ENCODE measurements at places on chromosomes 3 and 15.

GRCh38 chr3:71064956-71065763 lies 518.4 kb downstream of the FOXP1 start:
- DNase-seq: peak; percentile 32

DNA sequence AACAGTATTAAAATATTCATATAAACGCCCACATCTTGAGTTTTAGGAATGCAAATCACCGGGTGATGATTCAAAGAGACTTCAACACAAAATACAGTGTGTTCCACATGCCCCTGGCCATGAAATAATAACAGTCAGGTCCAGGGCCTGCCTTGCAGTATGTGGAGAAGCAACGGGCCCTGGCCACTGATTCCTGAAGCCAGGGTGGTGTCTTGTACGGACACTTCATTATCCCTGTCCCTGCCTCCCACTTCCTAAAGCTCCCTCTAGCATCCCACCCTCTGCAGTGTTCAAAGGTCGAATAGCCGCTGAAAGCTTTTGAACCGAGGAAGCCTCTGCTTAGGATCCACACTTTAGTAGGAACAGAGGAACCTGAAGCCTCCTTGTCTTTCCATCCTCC lies 50.4 kb upstream of the PCSK6 start:
- no peak for DNase-seq

DNA sequence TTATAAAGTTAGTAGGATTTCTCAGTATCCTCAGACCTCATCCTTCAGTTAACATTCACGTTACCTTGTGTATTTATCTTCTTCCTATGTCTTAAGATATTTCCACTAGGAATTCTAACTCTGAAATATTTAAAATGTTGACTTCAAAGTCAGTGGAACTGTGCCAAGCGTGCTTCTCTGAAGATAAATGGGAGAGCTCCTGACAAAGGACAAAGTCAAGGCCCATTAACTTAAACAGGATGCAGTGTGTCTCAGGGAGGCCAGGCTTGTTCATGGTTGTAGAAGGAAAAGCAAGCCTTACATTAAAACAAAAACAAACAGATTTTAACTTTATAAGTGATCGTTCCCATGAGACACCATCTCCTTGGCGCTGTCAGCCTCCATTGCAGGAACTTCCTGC lies 41.5 kb downstream of the ABHD17C start:
- no peak for DNase-seq

DNA sequence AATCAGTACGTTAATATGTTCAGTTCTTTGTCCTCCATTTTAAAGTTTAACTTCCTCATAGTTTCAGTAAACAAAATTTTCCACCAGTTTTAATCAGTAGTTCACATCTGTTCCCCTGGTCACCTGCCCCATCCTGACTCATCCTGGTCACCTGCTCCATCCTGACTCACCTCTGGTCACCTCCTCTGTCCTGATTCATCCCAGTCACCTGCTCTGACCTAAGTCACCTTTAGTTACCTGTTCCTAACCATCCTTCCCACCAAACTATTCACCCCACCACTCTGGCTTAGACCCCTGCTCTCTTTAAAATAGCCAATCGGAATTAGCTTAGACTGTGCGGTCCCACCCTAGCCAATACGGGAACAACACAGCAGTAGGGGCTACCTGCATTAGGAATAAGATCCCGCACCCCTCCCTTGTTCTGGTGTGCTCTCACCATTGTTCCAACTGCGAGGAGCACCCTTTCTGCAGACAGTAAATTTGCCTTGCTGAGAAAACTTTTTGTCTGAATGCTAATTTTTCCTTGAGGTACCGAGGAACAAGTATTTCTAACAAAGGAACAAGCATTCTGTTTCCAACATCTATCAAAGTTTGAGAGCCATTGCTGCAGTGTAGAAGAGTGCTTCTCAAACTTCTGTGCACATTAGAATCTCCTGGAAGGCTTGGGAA lies 169.3 kb downstream of the ADAMTS17 start:
- no peak for DNase-seq
